ENCODE measurements at places on chromosomes 2 and 18.

DNA sequence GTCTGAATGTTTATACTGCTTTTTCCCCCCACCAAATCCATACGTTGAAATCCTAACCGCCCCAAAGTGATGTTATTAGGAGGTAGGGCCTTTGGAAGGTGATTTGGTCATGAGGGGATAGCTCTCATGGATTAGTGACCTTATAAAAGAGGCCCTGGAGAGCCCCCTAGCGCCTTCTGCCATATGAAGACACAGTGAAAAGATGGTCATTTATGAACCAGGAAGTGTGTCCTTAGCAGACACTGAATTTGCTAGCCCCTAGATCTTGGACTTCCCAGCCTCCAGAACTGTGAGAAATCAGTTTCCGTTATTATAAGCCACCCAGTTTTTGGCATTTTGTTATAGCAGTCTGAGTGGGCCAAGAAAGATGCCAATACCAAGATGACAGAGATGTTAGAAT lies 7.2 kb upstream of the TSN start:
- H3K4me1 ChIP-seq, result peaks cover 7% of the 10 kb centered on the region
- peak overlapping the region; percentile 55 for H3K27ac ChIP-seq
- peaks cover 2% of the 10 kb centered on the region for H3K36me3 ChIP-seq

DNA sequence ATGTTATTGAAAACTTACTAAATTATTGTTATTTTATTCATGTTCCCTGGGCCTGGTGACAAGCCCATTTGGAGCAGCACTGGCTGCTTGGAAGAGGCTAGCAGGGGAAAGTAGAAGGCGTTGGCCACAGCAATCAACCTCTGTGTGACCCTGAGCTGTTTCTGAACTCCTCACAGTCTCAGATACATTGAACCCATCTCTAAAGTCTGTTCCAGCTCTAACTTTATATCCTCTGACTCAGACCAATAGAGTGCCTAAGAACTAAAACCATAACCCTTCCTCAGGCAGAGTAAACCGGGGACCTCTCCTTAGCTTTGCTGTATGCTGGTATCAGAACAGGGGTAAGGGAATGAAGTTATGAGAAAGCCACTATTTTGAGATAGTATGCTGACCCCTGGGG lies 96.4 kb upstream of the NOL4 start:
- no peaks in the 10 kb centered on the region for H3K27me3 ChIP-seq
- H3K4me1 ChIP-seq, result no peaks in the 10 kb centered on the region
- H3K4me3 ChIP-seq, result no peak overlapping the region
- H3K27ac ChIP-seq, result no peak overlapping the region
- DNase-seq, result no peak

GRCh38 chr2:240505910-240506309 lies 51.9 kb downstream of the ANKMY1 start:
- no peaks in the 10 kb centered on the region for H3K27me3 ChIP-seq
- peaks cover 7% of the 10 kb centered on the region for H3K4me1 ChIP-seq
- DNase-seq, result no peak
- H3K27ac ChIP-seq, result no peak overlapping the region
- H3K4me3 ChIP-seq, result no peak overlapping the region
- H3K36me3 ChIP-seq, result peaks cover 3% of the 10 kb centered on the region

- no peaks in the 10 kb centered on the region for H3K27me3 ChIP-seq
- no peaks in the 10 kb centered on the region for H3K36me3 ChIP-seq
- no peak overlapping the region for H3K27ac ChIP-seq
- DNase-seq, result no peak
- H3K4me1 ChIP-seq, result no peaks in the 10 kb centered on the region
Observed at GRCh38 chr18:55048892-55049291, 89.6 kb upstream of the CCDC68 start.

DNA sequence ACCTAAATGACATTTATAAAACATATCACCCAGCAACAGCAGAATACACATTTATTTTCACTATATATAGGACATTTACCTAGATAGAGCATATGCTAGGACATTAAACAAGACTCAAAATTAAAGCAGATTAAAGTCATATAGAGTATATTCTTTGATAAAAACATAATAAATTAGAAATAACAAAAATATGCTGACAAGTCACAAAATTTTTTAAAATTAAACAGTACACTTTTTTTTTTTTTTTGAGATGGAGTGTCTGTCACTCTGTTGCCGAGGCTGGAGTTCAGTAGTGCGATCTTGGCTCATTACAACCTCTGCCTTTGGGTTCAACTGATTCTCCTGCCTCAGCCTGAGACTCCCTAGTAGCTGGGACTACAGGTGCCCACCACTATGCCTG lies 758.9 kb upstream of the NRXN1 start:
- H3K27me3 ChIP-seq, result no peaks in the 10 kb centered on the region
- no peaks in the 10 kb centered on the region for H3K4me1 ChIP-seq
- no peaks in the 10 kb centered on the region for H3K36me3 ChIP-seq
- no peak overlapping the region for H3K4me3 ChIP-seq
- DNase-seq, result no peak

- no peaks in the 10 kb centered on the region for H3K4me1 ChIP-seq
- H3K36me3 ChIP-seq, result no peaks in the 10 kb centered on the region
- H3K27me3 ChIP-seq, result no peaks in the 10 kb centered on the region
- H3K4me3 ChIP-seq, result no peak overlapping the region
Observed at GRCh38 chr2:155169317-155169716, 470.8 kb downstream of the KCNJ3 start.

DNA sequence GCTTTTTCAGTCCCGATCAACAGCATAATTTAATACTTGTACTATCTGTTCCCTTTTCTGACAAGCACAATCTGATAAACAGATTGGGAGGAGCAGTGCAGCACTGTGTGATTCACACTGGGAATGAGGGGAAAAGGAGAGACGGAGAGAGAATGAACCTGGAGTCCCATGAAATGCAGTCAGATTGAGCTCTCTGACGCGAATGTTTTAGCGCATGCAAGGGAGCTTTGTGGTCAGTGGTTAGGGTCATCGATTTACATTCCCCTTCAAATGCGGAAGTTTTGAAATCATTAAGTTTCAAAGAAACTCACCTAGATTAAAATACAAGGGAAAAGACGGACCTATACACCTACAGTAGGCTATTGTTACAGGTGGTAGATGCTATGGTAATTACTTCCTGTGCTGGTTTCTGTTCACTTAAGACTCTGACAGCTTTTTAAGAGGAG lies 99.6 kb downstream of the KCTD1 start:
- no peak for DNase-seq
- peaks cover 64% of the 10 kb centered on the region for H3K27me3 ChIP-seq
- H3K27ac ChIP-seq, result no peak overlapping the region
- no peaks in the 10 kb centered on the region for H3K4me1 ChIP-seq
- H3K36me3 ChIP-seq, result no peaks in the 10 kb centered on the region

DNA sequence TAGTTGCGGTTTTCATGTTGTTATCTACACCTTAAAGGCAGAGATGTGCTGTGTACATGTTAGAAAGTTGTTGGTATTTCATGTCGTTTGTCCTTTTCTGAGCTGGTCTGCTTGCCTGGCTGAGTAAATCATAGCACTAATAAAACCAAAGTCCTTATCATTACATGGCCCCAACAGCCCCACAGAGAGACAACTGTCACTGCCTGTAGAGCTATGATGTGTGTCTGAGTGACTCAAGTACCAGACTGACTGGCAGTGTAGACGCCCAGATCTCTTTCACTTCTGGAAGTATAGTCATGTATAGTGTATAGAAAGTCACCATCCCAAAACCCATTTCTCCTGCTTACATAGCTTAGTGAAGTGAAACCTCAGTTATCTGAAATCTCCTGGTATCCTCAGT lies 4.3 kb downstream of the SOCS6 start:
- no peaks in the 10 kb centered on the region for H3K36me3 ChIP-seq
- peaks cover 47% of the 10 kb centered on the region for H3K27me3 ChIP-seq
- H3K4me3 ChIP-seq, result no peak overlapping the region
- no peak overlapping the region for H3K27ac ChIP-seq
- no peak for DNase-seq

DNA sequence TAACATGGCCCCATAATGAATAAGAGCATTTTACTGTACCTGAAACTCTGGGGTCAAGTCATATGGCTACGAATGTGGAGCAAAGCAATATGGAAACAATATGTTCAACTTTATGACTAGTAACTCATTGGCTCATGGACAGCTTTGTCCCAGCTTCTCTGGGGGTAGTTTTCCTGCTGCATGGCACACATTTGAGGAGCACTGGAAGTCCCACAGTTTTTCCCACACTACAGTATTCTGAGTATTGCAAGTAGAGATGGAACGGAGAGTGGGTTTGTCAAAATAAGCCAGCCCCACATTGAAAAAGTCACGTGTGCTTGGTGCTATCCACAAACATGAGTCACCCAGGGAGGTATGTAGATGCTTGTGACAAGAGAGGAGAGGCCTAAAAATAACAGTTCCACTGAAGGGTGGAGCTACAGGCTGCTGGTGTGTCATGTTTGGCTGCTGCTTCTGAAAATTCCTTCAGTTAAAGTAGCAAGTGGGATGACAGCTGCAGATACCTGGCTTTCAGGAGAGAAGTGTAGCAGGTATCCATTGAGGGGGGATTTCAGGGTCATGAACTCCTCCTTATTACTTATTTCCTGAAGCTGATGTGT lies 48.2 kb upstream of the CTAGE1 start:
- H3K4me3 ChIP-seq, result peak overlapping the region; percentile 39
- peak; percentile 25 for DNase-seq
- no peaks in the 10 kb centered on the region for H3K36me3 ChIP-seq
- peaks cover 20% of the 10 kb centered on the region for H3K4me1 ChIP-seq
- H3K27ac ChIP-seq, result peak overlapping the region; percentile 37

- no peaks in the 10 kb centered on the region for H3K4me1 ChIP-seq
- no peak overlapping the region for H3K4me3 ChIP-seq
- no peak for DNase-seq
- H3K36me3 ChIP-seq, result no peaks in the 10 kb centered on the region
- no peaks in the 10 kb centered on the region for H3K27me3 ChIP-seq
Observed at GRCh38 chr2:41314511-41315070, 733.2 kb upstream of the PKDCC start.

GRCh38 chr2:216992056-216992675 lies 132.3 kb upstream of the TNP1 start:
- no peaks in the 10 kb centered on the region for H3K36me3 ChIP-seq
- peaks cover 22% of the 10 kb centered on the region for H3K27me3 ChIP-seq
- DNase-seq, result no peak
- H3K27ac ChIP-seq, result no peak overlapping the region
- no peak overlapping the region for H3K4me3 ChIP-seq

GRCh38 chr2:144219979-144220378 lies 299.9 kb downstream of the ZEB2 start:
- no peak overlapping the region for H3K27ac ChIP-seq
- peaks cover 8% of the 10 kb centered on the region for H3K4me1 ChIP-seq
- no peak for DNase-seq
- no peaks in the 10 kb centered on the region for H3K36me3 ChIP-seq

- H3K4me1 ChIP-seq, result no peaks in the 10 kb centered on the region
- H3K27me3 ChIP-seq, result peaks cover 37% of the 10 kb centered on the region
- H3K36me3 ChIP-seq, result no peaks in the 10 kb centered on the region
- H3K4me3 ChIP-seq, result no peak overlapping the region
- H3K27ac ChIP-seq, result peak overlapping the region; percentile 54
- DNase-seq, result no peak
Observed at GRCh38 chr2:111042772-111043771, 77.6 kb upstream of the BCL2L11 start.

DNA sequence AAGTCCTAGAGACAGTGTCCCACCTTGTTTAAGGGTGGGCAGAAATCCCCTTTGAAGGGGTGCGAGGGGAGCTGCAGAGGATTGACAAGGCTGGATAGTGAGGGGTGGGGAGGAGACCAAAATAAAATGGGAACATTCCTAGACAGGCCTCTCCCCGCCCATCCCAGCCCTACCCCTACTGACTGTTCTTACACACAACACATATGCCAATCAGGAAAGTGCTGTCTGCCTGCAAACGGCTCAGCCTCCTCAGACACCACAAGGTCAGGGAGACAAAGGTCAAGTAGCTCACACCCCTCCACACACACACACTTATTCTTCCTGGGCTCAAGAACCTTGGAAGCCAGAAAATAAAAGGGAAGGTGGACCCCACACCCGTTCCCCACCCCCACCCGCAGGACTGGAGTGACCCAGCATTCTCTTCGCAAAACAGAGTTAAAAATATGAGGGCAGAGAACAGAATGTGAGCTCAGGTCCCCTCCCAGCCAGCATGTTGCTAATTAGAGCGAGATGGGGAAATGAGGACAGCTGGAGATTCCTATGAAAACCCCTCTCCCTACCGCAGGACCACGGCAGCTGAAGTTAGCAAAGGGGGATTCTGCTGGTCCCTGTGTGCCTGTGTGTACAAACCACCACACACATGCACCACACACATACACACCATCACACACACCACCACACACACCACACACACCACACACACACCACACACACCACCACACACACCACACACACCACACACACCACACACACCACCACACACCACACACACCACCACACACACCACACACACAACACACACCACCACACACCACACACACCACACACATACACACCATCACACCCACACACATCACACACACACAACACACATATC lies 197.8 kb downstream of the TNS1 start:
- no peak overlapping the region for H3K4me3 ChIP-seq
- peaks cover 11% of the 10 kb centered on the region for H3K27me3 ChIP-seq
- H3K36me3 ChIP-seq, result no peaks in the 10 kb centered on the region
- no peak for DNase-seq

GRCh38 chr2:21382701-21383520 lies 259.1 kb downstream of the TDRD15 start:
- no peak overlapping the region for H3K27ac ChIP-seq
- H3K27me3 ChIP-seq, result no peaks in the 10 kb centered on the region
- no peaks in the 10 kb centered on the region for H3K4me1 ChIP-seq
- peaks cover 1% of the 10 kb centered on the region for H3K36me3 ChIP-seq
- no peak overlapping the region for H3K4me3 ChIP-seq
- DNase-seq, result no peak

DNA sequence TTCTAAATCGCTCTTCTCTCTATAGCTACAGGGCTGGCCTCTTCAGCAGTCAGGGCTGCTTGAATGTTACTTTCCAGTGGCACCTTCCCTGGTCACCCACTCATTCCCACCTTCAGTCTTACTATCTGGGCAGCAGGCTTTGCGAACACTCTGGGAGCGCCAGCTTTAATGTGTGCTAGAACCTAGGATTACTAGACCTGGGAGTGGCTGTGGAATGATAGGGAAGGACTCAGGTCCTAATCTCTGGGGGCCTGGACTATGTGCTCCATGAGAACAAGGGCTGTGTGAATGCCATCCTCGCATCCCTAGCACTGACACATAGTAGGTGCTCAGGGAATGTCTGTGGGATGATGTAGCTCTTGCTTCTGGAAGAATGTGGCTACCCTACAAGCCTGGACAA lies 57.6 kb downstream of the BCL2L11 start:
- no peak for DNase-seq
- no peaks in the 10 kb centered on the region for H3K4me1 ChIP-seq
- H3K27me3 ChIP-seq, result peaks cover 19% of the 10 kb centered on the region
- no peak overlapping the region for H3K4me3 ChIP-seq
- no peak overlapping the region for H3K27ac ChIP-seq

DNA sequence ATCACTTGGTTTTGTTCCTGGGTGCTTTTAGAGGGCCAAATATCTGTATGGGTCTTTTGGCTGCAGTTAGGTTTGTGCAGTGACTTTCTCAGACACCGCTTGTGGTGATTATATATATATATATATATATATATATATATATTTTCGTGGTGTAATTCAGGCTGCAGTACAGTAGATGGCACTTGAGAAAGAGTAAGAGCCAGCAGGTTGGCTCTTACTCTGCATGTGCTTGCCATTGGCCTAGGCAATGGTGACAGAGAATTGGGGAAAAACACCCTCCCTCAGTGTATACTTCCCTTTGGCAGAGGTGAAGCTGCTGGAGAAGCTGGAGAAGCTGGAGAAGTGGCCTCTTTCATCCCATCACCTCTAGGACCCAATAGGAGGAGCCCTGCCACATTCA lies 22.2 kb upstream of the MYL1 start:
- no peaks in the 10 kb centered on the region for H3K36me3 ChIP-seq
- no peak overlapping the region for H3K27ac ChIP-seq
- peaks cover 6% of the 10 kb centered on the region for H3K27me3 ChIP-seq
- no peak for DNase-seq
